Activated CD8-positive, alpha-beta T cell treated with anti-CD3 and anti-CD28 coated beads for 36 hours (primary cell): ENCODE measurements at places on chromosomes 6 and 20. TPM values are rescaled to one million over a fixed set of nuclear protein-coding genes. Genes with fewer than 3 reads are reported as not detected.

The CYB5R4 gene
- 27.0 TPM for total RNA-seq

The SERPINB1 gene
- total RNA-seq = 55.8 TPM

The NKX2-2 gene
- total RNA-seq = not detected

The CGAS gene
- 23.2 TPM for total RNA-seq

The FGD2 gene
- total RNA-seq = 1.6 TPM

GRCh38 chr6:130993292-130993765 is 69.7 kb downstream of the EPB41L2 start:
- H3K36me3 ChIP-seq = no peaks in the 10 kb centered on the region
- no peak for DNase-seq
- H3K4me3 ChIP-seq = no peak overlapping the region
- no peak overlapping the region for H3K27ac ChIP-seq
- no peaks in the 10 kb centered on the region for H3K27me3 ChIP-seq

GRCh38 chr6:31366693-31367470 is 9.9 kb upstream of the HLA-B start:
- DNase-seq = peak; percentile 88
- peak overlapping the region; percentile 77 for H3K4me3 ChIP-seq
- H3K4me1 ChIP-seq = peaks cover 17% of the 10 kb centered on the region
- H3K27ac ChIP-seq = no peak overlapping the region

DNA sequence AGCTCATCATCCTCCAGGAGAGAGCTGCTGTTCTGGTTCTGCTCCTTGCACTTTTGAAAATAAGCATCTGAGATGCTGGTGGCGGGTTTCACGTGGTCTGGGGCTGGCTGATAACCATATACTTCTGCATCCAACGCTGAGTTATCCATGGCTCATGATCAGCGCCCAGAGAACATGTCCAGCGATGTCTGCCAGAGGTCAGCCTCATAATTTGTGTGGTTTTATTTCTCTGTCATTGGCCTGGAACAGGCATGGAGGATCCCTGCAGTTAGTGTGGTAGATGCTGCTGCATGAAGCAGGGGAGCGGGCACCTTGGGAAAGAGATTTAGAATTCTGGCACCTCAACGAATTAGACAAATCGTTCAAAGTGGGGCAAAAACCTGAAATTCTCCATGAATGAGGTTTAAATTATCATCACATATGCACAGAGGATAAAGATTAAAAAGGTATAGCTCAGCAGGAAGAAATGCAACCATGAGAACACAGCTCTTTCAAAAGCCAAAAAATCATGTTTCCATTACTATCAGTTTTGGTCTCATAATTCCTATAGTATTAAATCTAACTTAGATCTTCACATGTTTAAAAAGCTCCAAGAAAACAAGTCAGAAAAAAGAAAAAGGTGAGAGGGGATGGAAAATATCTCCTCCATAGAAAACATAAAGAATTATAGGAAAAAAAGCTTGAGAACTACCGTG is 157.2 kb downstream of the SOD2 start:
- no peak overlapping the region for H3K27ac ChIP-seq
- no peaks in the 10 kb centered on the region for H3K4me1 ChIP-seq
- peaks cover 7% of the 10 kb centered on the region for H3K27me3 ChIP-seq
- H3K4me3 ChIP-seq = no peak overlapping the region
- H3K36me3 ChIP-seq = no peaks in the 10 kb centered on the region
- no peak for DNase-seq

- H3K4me3 ChIP-seq = no peak overlapping the region
- no peak overlapping the region for H3K27ac ChIP-seq
- H3K27me3 ChIP-seq = peaks cover 5% of the 10 kb centered on the region
- no peaks in the 10 kb centered on the region for H3K4me1 ChIP-seq
- no peak for DNase-seq
- H3K36me3 ChIP-seq = no peaks in the 10 kb centered on the region
Observed at GRCh38 chr6:99841297-99841696, 152.7 kb downstream of the MCHR2 start.

DNA sequence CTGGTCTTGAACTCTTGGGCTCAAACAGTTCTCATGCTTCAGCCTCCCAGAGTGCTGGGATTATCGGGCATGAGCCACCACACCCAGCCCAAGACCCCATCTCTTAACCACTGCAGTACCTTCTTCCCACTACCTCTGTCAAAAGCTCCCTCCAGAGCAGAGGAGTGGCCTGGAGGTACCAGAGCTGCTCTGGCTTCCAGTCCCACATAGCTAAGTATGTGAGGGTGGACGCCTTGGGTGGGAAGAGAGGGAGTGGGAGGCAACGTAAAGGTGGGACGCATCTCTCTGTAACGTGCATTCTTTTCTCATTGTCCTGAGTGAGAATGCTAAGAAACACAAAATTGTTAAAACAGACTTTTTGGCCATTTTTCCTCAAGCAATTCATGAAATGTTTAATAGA is 24.5 kb downstream of the TM9SF4 start:
- H3K4me3 ChIP-seq = no peak overlapping the region
- H3K4me1 ChIP-seq = peaks cover 16% of the 10 kb centered on the region
- peaks cover 13% of the 10 kb centered on the region for H3K36me3 ChIP-seq
- no peak for DNase-seq

GRCh38 chr6:138659998-138660397 is 113.6 kb upstream of the CCDC28A start:
- no peak for DNase-seq
- H3K4me3 ChIP-seq = no peak overlapping the region
- no peak overlapping the region for H3K27ac ChIP-seq
- H3K27me3 ChIP-seq = peaks cover 14% of the 10 kb centered on the region

DNA sequence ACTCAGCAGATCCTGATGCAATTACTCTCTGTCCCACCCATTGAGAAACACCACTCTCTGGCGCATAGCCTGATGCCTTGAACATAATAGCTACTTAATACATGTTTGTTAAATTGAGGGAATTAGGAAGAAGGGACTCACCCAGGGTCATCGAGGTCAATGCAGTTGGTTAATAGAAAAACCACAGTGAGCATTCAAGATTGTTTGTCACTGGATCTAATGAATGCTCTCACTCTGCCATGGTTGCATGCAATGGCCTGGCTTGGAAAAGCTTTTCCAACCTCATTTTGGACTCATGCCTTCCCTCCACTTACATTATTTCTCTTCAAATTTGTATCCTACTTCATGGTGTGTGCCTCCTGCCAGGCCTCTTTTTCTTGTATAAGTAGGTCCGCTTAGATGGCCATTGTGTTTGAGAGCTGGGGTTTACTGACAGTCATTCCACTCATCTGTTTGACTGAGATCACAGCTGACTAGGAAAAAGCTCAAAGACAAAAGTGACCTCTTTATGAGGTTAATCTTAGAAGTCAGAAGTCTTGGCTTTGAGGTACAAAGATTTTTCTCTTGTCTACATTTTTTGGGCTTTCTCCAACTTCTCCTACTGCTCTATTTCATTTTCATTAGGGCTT is 154.8 kb upstream of the RAB32 start:
- H3K27ac ChIP-seq = no peak overlapping the region
- no peaks in the 10 kb centered on the region for H3K36me3 ChIP-seq
- H3K4me1 ChIP-seq = no peaks in the 10 kb centered on the region

- no peak overlapping the region for H3K27ac ChIP-seq
- no peaks in the 10 kb centered on the region for H3K36me3 ChIP-seq
- no peak overlapping the region for H3K4me3 ChIP-seq
- DNase-seq = no peak
- H3K4me1 ChIP-seq = no peaks in the 10 kb centered on the region
Observed at GRCh38 chr6:108735310-108736001, 112.8 kb upstream of the ARMC2 start.

DNA sequence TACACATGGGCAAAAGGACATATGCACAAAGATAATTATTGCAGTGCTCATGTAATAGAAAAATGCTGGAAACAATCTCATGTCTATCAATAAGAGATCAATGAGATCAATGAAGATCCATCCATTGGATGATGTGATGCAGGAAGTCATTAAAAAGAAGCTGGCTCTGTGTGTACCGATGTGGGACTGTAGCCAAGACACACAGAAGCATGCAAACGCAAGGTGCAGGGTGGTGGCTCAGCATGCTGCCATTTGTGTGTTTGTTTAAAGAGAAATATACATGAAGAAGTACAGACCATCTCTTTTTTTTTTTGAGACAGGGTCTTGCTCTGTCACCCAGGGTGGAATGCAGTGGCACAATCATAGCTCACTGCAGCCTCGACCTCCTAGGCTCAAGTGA is 33.1 kb upstream of the KCNB1 start:
- no peak for DNase-seq
- H3K27ac ChIP-seq = no peak overlapping the region
- H3K36me3 ChIP-seq = no peaks in the 10 kb centered on the region

GRCh38 chr6:47288267-47289090 is 21.2 kb downstream of the TNFRSF21 start:
- DNase-seq = no peak
- no peaks in the 10 kb centered on the region for H3K27me3 ChIP-seq

- no peak overlapping the region for H3K4me3 ChIP-seq
- H3K27me3 ChIP-seq = no peaks in the 10 kb centered on the region
- H3K36me3 ChIP-seq = no peaks in the 10 kb centered on the region
- no peak for DNase-seq
Observed at GRCh38 chr6:31246051-31246521, 25.8 kb downstream of the HLA-C start.

GRCh38 chr6:45806172-45806571 is 209.5 kb downstream of the CLIC5 start:
- H3K27ac ChIP-seq = no peak overlapping the region
- no peak overlapping the region for H3K4me3 ChIP-seq
- H3K27me3 ChIP-seq = peaks cover 3% of the 10 kb centered on the region
- H3K4me1 ChIP-seq = peaks cover 14% of the 10 kb centered on the region
- DNase-seq = no peak

GRCh38 chr6:111591901-111592461 is 13.7 kb downstream of the TRAF3IP2 start:
- no peak overlapping the region for H3K27ac ChIP-seq
- peaks cover 23% of the 10 kb centered on the region for H3K4me1 ChIP-seq
- H3K36me3 ChIP-seq = peaks cover 18% of the 10 kb centered on the region
- H3K4me3 ChIP-seq = no peak overlapping the region
- no peaks in the 10 kb centered on the region for H3K27me3 ChIP-seq

DNA sequence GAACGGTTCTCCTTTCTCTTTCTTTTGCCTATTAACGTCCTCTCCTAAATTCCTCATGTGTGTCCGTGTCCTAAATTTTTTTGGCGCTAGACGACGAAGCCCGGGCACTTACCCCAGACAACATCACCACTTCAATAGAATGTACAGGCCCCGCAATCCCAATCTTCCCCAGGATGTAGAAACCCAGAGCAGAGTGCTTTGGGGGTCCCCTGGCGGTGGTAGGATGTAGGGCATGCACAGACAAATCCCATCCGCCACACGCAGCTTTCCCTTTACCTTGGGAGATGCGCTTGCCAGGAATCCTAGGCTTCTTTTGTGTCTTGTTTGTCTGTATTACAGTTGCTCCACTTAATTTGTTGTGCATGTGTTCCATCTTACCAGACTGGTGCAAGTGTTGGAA is 417.3 kb upstream of the ARID1B start:
- no peak overlapping the region for H3K4me3 ChIP-seq
- H3K36me3 ChIP-seq = no peaks in the 10 kb centered on the region

GRCh38 chr6:29763491-29764289 is 40.5 kb downstream of the HLA-F start:
- no peaks in the 10 kb centered on the region for H3K36me3 ChIP-seq
- H3K27ac ChIP-seq = peak overlapping the region; percentile 39
- peaks cover 6% of the 10 kb centered on the region for H3K27me3 ChIP-seq
- H3K4me3 ChIP-seq = no peak overlapping the region
- H3K4me1 ChIP-seq = peaks cover 15% of the 10 kb centered on the region

DNA sequence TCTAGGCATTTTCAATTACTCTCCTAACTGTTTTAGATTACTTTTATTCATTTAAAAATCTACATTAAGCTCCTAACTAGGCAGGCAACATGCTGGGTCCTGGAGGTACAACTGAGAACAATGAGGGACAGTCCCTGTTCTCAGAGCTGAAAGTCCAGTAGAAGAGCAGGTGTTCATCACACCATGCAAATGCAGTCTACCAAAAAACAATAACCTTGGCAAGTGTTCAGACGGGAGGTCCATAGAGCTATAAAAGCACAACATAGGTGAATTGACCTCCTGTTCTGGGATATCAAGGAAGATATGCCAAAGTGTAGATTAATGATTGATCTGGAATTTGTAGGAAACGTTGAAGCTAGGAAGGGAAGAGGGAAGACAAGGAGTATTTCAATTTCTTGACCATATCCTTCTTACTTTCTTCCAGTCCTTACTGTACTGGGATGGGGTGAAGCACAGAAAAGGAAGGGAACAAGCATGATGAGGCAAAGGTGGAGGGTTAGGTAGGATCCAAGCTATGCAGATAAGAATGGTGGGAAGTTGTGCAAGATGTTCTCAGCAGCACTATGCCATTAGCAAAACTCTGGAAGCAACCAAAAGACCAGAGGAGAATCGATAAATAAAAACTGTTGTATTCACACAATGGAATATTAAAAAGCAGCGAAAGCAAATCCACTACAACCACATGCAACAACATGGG is 485.7 kb upstream of the JARID2 start:
- H3K27me3 ChIP-seq = no peaks in the 10 kb centered on the region
- H3K4me3 ChIP-seq = no peak overlapping the region
- no peak for DNase-seq
- no peak overlapping the region for H3K27ac ChIP-seq
- H3K4me1 ChIP-seq = peaks cover 16% of the 10 kb centered on the region
- H3K36me3 ChIP-seq = no peaks in the 10 kb centered on the region

GRCh38 chr6:56764081-56764566 is 121.4 kb upstream of the DST start:
- H3K27ac ChIP-seq = no peak overlapping the region
- H3K36me3 ChIP-seq = no peaks in the 10 kb centered on the region
- H3K4me3 ChIP-seq = no peak overlapping the region

- H3K4me1 ChIP-seq = peaks cover 32% of the 10 kb centered on the region
- no peak for DNase-seq
- H3K36me3 ChIP-seq = no peaks in the 10 kb centered on the region
- H3K27me3 ChIP-seq = no peaks in the 10 kb centered on the region
- no peak overlapping the region for H3K27ac ChIP-seq
- H3K4me3 ChIP-seq = no peak overlapping the region
Observed at GRCh38 chr6:116389357-116389756, 18.6 kb downstream of the DSE start.
